Stimulated activated CD4-positive, alpha-beta T cell treated with anti-CD3 and anti-CD28 coated beads, Interleukin-1b, Interleukin-23, amount 100 ng/mL, for 48 hours (primary cell): ENCODE measurements at places on chromosomes 6 and 20.

- DNase-seq: no peak
Observed at GRCh38 chr6:161682982-161683381, 409.1 kb upstream of the AGPAT4 start.

DNA sequence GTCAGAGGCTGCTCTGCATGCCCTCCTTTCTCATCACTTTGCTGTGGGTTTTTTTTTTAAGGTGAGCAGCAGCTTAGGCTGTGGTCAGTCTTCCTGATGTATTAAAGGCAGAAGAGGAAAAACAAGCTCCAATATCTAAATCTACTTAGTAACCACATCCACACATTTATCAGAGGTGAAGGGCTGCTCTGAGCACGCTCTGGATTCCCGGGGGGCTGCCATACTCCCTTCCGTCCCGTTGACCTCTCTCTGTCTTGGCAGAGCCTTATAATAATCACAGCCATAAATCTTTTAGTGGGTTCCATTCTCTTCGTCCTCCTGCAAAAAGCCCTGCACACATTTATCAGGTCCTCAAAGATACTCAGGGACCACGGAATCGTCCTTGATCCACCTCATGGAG, 2.7 kb upstream of the LEMD2 start:
- DNase-seq: no peak

- DNase-seq: no peak
Observed at GRCh38 chr20:46999801-47000465, 105.3 kb downstream of the EYA2 start.

DNA sequence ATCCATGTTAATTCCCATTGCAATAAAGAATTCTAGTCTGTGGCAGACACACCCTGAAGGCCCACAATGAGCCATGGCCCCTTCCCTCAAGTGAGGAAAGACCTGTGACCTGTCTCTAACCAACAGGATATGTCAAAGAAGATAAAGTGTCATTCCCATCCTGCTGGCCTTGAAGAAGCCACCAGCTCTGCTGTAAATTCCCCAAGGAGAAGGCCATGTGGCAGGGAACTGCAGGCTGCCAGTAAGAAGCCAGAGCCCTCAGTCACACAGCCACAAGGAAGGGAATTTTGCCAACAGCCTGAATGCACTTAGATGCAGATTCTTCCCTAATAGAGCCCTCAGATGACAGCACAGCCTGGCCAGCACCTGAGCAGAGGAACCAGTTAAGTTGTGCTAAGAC, 24.8 kb downstream of the VIP start:
- no peak for DNase-seq

DNA sequence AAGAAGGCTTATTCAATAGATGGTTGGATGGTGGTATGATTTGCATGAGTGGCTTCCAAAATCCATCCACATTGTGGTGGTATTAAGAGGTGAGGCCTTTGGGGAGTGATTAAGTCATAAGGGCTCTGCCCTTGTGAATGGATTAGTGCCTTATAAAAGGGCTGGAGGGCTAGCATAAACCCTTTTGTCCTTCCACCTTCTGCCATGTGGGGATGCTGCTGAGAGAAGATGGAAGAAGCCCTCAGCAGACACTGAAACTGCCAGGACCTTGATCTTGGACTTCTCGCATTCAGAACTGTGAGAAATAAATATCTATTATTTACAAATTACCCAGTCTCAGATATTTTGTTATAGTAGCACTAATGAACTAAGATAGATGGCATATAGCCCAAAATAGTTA, 27.8 kb upstream of the SRPK1 start:
- DNase-seq: no peak

GRCh38 chr6:114740547-114740946, 397.7 kb upstream of the HS3ST5 start:
- no peak for DNase-seq

- no peak for DNase-seq
Observed at GRCh38 chr20:4838526-4838925, 116.8 kb downstream of the PRND start.

GRCh38 chr20:13220194-13220903, 725 bp upstream of the ISM1 start:
- peak; percentile 17 for DNase-seq
